GM12891 (cell line): ENCODE measurements at places on chromosomes 12 and 14.

DNA sequence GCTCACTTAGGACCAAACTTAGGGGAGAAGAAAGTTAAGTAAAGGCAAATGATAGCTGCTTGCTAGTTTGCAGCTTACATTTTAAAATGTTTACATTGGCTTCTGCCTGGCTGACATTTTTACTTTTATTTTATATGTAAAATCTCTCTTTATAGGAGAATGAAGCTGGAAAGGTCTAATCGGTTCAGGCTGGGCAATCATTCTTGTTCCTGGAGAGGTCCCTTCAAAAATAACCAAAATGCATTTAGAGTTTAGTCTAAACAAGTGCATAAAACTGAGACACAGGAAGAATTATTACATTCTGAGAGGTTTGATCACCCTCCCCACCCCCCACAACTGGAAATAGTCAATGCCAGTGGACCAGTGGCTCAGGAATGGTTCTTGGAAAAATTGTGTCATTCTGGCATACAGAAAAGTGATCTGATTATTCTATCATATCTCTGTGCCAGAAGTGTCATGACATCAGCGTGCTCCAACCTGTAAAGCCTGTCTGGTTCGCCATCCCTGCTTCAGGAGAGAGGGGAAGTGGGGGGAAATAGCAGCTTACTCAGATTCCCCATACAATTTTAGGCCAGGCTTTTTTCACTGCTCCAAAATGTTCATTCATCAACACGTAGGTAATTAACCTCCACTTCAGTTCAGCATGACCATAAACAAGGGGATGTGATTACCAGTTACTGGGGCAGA lies 4.2 kb downstream of the PRICKLE1 start:
- DNase-seq = no peak

DNA sequence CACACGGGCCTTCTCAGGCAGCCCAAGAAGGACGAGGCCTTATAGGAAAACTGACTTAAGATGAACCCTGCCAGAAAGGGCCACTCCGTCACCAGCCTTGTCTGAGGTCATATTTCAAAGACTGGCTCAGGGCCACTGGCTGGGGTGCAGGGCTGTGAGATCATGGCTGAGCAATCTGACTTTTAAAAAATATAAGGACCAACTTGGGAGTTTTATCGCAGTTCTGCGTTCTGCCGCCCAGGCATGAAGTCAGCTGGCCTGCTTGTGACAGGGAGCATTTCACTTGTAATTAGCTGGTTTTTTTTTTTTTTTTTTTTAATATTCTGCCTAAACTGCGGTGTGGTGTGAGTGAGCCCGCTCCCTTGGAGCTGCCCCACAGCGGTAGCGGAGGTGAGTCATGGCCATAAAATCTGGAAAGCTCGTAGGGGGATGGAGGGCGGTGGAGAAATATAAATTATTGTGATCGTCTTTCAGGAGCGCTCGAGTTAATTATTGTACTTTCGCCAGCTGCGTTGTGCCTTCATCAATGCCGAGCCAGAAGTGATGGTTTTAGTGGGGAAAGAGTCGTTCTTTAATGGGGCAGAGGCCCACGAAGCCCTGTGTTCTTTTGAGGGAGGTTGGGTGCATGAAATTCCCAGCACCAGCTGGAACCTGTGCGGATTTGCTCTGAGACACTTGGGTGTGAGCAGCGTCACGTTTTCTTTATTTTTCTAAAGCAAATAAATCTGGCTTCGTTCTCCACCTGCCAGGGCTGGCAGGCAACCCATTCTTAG lies 231.9 kb downstream of the C12orf75 start:
- no peak for DNase-seq

DNA sequence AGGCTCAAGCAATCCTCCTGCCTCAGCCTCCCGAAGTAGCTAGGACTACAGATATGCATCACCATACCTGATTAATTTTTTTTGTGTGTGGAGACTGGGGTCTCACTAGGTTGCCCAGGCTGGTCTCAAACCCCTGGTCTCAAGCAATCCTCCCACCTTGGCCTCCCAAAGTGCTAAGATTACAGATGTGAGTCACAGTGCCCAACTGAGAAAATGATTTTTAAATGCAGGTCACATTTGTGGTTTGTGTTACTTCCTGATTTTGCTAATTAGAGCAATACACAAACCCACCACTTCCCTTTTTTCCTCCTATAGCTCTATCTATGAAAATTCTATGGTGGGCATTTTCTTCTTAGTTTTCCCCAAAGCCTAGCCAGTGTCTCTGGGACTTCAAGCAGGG lies 45.5 kb upstream of the TMEM263 start:
- DNase-seq = no peak

DNA sequence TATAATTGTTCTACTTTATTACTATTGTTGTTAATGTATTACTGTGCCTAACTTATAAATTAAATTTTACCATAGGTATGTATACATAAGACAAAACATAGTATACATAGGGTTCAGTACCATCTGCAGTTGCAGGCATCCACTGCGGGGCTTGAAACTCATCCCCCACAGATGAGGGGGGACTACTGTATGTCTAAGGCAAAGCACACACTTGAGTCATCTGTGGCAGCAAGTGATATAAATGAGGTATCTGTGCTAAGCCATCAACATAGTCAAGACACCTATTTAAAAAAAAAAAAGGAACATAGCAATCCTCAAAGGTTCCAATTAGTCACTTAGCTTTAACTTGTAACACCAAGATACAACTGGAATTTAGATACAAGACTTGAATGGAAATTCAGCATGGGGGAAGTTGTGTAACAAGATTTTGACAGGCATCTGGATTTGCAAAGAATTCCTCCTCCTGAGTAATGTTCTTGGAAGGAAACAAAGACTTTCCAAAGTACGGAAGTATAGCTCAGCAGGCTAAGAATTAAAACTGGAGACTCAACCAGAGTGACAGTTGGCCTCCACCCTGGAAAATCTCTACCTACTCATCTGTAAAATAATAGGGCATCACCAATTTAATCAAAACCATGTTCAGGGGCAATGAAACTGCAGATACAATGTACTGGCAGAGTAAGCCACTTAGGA lies 14.9 kb downstream of the DCAF5 start:
- no peak for DNase-seq

- DNase-seq = no peak
Measured at GRCh38 chr12:16849473-16849872, 243.5 kb upstream of the LMO3 start.

DNA sequence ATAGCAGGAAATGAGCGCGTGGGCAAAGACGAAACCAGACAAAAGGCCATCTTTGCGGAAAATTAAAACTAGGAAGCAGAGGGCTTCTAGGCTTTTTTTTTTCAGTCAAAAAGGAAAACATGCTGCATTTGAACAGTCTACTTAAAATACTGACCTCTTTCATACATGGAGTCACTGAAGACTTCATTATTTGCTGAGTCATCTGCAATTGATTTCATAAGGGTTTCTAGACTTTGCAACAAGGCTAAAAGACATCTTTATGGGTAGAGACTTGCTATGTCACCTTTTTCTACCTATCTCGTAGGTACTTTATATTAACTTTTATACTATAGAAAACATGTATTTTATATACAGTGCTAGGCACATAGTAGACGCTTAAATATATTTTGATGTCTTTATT lies 238.4 kb downstream of the TMEM132D start:
- no peak for DNase-seq

DNA sequence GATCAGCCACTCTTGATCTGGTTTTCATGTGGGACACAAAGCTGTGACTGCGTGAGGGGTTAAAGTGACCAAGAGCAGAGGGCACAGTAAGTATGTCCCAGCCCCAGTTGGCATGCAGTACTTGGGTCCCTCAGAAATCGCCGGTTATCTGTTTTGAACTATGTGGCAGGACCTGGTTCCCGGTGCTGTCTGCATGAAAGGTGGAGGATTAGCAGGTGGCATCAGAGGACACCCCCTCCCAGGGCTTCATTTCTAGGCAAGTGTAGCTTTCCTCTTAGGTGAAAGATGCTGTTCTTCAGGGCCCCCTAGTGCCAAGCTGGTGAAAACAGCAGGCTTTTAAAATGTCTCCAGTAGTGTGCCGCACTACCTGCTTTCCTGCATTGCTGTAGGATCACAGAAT lies 57.1 kb downstream of the ATG14 start:
- DNase-seq = no peak

- DNase-seq = no peak
Measured at GRCh38 chr12:100324498-100324897, 32.4 kb upstream of the SLC17A8 start.

GRCh38 chr14:84254290-84254689 lies 1275.7 kb upstream of the FLRT2 start:
- no peak for DNase-seq

DNA sequence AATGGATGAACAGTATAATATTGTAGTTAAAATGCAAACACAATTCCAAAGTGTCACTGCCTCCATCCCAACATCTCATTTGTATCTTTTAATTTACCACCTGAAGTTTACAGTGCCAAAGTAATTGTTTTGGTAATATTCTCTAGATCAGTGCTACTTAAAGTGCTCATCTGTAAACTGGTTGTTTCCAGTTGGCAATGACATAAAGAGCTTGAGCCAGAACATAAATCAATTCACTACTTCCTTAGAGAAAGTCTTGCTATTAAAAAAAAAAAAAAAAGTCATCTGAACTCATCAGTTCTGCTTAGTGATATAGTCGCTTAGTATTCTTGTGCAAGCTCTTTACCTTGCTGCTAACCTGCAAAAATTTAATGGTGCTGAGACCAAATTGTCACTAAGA lies 16.4 kb downstream of the PLCZ1 start:
- no peak for DNase-seq

- no peak for DNase-seq
Measured at GRCh38 chr14:59120921-59121320, 67.5 kb upstream of the DAAM1 start.

DNA sequence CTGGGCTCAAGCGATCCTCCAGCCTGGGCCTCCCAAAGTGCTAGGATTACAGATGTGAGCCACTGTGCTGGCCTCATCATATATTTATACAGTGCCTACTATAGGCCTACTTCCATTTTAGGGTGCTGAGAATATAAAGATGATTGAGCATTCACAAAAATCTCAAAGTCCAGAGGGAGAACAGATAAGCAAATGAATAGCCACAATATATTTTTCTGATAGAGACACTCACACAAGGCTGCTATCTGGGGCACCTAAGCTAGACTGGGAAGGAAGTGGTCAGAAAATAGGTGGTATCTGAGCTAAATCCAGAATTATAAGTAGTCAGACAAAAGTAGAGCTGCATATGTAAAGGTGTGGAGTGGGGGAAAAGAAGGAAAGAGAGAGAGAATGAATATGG lies 21.6 kb downstream of the PKP2 start:
- DNase-seq = no peak

GRCh38 chr12:8629486-8630033 lies 16.9 kb upstream of the AICDA start:
- peak; percentile 40 for DNase-seq

DNA sequence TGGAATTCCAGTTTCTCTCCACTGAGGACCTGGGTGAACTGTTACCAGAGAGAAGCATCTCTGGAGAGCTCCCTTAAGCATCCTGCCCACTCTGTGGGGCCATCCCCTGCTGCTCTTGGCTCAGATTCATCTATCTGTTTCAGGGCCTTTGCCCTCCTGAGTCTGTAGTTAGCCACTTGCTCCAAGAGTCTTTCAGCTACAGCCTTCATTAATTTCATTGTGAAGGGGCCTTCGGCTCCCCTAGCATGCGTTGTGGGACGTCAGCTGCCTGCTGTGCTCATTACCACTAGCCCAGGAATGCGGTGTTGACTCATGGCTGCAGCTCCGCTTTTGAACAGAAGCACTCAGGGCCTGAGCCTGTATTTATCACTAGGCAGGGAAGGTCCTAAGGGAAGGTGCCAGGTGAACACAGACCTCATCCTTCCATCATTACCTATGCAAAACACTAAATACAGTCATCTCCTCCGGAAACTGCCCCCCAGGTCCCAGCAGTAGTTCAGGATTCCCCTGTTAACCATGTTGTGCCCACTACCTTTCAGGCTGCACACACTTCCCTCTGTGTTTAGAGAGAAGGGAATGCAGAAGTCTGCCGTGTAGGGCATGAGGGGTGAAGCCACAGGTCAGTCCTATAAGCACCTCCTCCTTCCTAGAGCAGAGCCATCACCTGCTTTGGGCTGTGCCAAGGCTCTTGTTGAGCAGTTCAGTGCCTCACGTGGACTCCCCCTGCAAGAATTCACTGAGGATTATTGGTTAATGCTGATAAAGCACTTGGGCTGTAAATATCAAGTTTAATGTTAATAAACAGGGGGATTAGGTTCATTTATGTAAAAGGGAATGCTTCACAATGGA lies 191.4 kb downstream of the CACNA1C start:
- no peak for DNase-seq

DNA sequence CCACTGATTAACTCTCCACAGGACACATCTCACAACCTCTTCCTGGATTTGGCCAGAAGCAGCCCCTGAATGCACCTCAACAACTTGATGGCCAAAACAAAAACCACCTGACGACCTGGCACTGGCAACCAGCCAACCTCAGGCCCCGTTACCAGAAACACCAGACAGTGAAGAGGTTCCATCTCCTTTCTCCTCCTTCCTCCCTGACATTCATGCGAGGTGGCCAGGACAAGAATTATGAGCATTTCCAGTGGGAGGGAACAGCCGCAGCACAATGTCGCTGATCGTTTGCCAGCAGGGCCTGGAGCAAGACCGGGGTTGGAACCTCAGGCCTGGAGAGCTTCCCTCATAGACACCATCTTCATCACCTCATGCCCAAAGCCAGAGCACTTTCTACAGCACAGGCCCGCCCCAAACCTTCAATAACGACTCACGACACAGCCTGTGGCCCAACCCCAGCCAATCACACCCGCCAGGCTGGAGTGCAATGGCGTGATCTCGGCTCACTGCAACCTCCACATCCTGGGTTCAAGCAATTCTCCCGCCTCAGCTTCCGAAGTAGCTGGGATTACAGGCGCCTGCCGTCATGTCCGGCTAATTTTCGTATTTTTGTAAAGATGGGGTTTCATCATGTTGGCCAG lies 48.7 kb downstream of the CCDC88C start:
- no peak for DNase-seq

DNA sequence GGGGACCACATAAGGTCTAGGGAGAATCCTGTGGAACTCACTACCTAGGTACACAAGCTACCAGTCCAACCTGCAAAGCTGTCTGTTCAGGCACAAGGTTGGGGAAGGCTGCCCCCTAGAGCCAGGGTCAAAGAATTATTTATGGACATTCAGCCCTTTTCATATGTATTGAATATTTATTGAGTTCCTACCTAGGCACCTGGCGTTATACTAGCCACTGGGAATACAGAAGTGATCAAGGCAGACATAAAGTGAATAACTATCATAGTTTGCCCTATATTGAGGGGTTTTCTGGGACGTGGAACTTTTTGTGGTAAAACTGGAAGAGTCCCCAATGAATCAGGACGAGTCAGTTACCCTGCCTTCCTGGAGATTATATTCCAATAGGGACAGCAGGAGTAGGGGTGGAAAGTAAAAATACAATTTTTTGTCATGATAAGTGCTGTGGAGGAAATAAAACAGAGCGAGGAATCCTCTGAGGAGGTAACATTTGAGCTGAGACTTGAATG lies 5.8 kb upstream of the SLC48A1 start:
- DNase-seq = no peak

DNA sequence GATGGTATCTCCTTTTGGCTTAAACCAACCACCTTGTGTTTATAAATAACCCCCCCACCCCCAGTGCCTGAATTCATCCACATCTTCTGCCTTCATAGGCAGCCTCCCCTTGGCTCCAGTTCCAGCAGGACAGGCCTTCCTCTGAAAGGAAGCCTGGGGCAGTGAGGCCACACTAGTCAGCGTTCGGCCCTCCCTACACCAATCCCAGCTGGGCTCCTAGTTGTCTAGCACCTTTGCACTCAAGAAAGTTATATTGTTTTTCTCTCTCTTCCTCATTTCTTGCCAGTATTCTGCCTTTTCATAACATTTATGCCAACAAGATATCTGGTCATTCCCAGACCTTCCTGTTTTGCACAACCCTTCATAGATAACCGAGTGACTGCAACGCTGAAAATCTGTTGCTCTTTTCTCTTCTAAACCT lies 73.1 kb upstream of the ACTN1 start:
- DNase-seq = no peak

GRCh38 chr14:84433961-84434360 lies 1096.0 kb upstream of the FLRT2 start:
- no peak for DNase-seq
